ENCODE measurements at places on chromosomes 1 and 21.

- DNase-seq: no peak
Measured at GRCh38 chr1:90335558-90335957, 340.6 kb downstream of the ZNF326 start.

DNA sequence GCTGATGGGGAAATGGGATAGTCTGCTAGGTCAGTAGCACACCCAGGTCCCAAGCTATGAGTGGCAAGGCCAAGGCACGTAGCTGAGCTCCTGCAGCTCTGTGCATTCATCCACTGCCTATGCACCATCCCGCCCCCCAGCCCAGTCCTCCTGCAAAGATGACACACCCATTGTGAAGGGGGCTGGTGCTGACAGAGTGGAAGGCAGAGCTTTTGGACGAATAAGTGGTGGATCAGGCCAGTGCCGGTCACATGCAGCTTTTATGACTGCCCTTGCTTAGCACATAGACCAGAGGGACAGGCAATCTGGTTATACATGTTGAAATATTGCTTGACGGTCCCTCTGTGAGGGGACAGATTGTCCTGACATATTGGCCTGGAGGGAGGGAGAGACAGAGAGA, 494.3 kb downstream of the PTPRU start:
- DNase-seq: no peak

GRCh38 chr1:182244451-182244850, 147.1 kb downstream of the GLUL start:
- DNase-seq: no peak

GRCh38 chr1:200172311-200172710, 144.8 kb downstream of the NR5A2 start:
- DNase-seq: no peak

DNA sequence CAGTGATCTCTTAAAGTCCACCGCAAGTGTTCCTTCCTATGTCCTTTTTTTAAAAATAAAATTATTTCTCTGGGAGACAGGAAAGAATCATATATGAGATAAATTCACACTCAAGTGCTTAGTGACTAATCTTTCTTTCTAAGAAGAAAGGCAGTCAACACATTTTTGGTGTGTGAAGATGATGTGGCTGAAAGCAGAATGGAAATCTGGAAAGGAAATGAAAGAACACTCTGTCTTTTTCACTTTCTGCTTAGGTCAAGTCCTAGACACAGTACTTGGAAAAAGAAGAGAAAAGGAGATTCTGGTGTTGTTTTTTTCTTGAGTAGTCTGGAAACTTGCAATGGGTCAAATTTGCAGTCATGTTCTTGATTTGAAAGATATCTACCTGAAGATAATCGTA, 45.5 kb upstream of the PRRX1 start:
- DNase-seq: no peak

DNA sequence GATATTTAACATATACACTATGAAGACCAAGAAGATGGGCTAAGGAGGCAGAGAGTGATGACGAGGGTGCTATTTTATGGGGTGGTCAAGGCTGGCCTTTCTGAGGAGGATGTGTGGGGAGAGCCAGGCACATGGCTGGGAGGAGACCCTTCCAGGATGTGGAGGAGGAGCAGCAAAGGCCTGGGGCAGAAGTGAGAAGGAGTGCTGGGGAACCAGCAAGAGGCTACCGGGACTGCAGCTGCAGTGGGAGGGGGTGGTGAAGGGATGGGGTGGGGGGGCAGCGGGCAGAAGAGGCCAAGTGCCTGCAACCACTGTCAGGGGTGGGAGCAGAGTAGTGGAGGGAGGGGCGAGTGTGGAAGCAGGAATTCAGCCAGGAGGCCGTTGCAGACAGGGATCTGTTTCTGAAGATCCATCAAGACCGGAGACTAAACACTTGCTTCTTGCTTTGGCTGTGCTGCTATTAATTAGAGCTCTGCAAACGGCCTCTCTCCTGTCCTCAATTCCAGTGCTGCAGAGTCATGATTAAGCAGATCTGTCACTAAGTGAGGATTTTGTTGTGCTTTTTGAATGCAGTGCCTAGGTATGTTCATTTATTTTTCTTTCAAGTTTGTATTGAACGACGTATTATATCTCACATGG, 89.9 kb downstream of the IER5 start:
- no peak for DNase-seq

- DNase-seq: no peak
Measured at GRCh38 chr21:26124896-26125295, 45.7 kb downstream of the APP start.

GRCh38 chr1:20715406-20715805, 2.4 kb downstream of the KIF17 start:
- DNase-seq: no peak

- DNase-seq: no peak
Measured at GRCh38 chr1:42949312-42950115, 9.2 kb downstream of the SLC2A1 start.

GRCh38 chr1:61781151-61781550, 38.9 kb downstream of the PATJ start:
- DNase-seq: no peak

DNA sequence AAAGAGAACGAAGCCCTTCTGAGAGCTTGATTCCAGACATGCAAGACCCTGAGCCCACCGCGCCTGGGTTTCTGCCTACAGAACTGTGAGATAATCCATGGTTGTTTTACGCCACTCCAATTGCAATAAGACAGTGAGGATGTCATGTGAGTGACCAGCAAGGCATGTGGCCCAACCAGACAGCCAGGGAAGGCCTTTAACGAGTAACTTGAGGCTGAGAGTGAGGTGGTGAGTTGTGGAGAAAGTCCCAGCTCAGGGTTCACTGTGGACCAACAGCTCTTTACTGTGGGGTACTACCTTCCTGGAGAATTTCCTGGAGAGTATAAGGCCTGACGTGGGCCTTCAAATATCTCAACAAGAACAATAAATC, 153.9 kb downstream of the ETS2 start:
- DNase-seq: no peak

GRCh38 chr1:183778568-183779433, 26.1 kb upstream of the RGL1 start:
- no peak for DNase-seq

DNA sequence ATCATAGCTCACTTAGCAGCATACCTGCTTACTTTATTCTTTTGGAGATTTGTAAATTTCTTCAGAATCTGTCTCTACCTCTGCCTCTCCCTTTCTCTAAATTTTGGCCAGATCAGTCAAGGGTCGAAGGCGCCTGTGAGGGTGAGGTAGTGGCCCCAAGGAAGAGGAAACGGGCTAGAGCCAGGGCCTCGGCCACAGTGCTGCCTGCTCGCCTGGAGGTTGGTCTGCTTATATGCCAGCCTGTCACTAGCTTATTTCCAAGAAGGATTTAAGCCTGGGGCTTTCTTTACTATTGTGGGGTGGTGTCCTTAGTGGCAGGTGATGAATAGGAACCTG, 19.6 kb downstream of the PEX14 start:
- no peak for DNase-seq

GRCh38 chr1:155871390-155871789, 12.0 kb downstream of the SYT11 start:
- no peak for DNase-seq

DNA sequence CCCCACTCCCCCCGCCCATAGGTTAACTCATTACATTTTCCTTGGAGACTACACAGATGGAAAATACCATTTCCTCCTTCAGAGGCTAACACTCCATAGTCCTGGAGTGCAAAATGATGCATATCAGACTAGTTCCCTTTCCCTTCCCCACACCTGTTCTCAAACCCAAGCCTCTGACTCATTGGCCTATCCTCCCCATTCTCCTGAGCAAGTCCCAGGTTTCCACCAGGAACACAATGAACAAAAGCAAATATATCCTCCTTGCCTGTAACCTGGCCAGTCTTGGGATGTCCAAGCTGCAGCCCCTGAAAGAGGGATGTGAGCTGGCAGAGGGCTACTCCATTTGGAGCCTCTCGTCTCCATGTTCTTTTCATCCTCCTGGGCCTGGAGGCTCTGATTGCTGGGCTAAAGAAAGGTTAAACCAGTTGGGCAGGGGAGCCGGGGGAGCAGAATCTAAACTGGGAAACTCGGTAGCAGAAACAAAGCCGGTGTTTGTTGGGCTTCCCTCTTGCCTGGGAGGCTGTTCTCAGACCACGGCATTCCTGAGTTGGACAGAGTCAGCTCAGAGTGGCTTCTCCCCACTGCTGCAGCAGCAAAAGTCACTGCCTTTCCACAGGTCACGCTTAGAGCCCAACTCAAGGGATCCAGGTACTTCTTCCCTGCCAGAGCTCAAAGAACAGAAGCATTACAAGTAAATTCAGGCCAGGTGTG, 13.9 kb downstream of the SSR2 start:
- DNase-seq: no peak

DNA sequence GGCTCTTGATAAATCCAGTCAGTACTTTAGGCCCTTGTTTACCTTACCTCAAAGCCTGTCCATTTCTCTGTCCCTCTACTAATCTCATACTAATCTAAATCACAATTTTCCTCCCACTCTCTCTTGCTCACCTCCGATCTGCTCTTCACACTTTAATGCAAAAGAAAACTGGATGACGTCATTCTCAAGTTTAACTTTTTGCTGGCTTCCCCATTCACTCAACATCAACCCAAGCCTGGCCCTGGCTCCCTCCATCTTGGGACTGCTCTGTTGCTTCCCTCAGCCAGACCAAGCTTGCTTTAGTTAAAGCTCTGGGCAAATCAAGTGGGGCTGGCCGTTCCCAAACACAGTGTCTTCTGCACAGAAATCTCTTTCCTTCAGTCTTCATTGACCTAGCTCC, 29.7 kb downstream of the COA6 start:
- no peak for DNase-seq

DNA sequence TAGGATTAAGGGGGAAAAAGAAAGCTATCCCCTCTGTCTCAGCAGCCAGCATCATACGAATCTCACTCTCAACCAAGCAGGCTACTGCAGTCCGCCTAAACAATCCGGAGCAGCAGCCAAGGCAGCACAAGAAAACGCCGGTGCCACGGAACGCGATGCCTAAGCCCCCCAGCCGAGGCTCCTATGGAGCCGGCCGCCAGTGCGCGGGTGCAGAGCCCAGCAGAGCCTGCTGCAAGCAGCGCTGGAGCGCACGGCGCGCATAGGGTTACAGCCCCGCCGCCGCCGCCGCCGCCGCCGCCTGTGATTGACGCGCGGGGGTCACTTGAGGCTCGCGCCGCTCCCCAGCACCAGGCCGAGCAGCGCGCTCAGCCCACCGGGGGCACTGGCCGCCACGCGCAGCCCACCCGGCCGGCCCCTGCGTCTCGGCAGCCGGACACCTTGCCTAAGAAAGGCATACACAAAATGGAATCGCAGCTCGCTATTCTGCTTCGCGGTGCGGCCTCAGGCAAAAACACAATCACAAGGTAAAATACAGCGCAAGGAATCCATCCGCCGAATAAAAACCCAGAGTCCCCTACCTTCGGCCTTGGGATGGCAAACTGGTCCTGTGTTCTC, 780 bp downstream of the HIVEP3 start:
- no peak for DNase-seq

- no peak for DNase-seq
Measured at GRCh38 chr1:55437692-55438091, 222.5 kb upstream of the USP24 start.

GRCh38 chr1:152067150-152067549, 21.7 kb downstream of the TCHHL1 start:
- DNase-seq: no peak

- DNase-seq: no peak
Measured at GRCh38 chr1:112528076-112528475, 19.3 kb downstream of the WNT2B start.

- DNase-seq: no peak
Measured at GRCh38 chr1:156571261-156571852, 1.0 kb downstream of the IQGAP3 start.

GRCh38 chr1:208219659-208220282, 24.4 kb downstream of the PLXNA2 start:
- no peak for DNase-seq

- DNase-seq: no peak
Measured at GRCh38 chr1:185314411-185314810, 2.6 kb downstream of the IVNS1ABP start.

DNA sequence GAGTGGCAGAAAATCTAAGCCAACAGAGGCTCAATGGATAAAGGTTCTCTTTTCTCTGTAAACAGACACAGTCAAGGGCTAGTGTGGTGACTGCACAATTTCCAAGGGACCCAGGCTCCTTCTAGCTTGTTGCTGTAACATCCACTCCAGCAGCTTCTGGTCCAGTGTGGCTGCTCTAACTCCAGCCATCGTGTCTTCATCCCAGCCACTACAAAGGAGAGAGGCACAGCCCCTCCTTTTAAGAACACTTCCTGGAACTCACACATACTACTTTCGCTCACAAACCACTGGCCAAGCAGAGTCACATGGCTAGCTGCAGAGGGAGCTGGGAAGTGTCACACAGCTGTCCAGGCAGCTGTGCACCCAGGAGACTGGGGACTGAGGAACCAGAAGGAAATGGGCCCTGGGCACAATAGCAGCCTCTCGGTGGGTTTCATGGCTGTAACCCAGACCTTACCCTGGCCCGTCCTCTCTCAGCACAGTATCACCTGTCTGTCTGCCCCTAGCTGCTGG, 188.6 kb upstream of the VAMP3 start:
- DNase-seq: no peak

- DNase-seq: no peak
Measured at GRCh38 chr1:231779081-231779480, 152.5 kb downstream of the DISC1 start.

- DNase-seq: no peak
Measured at GRCh38 chr1:216416488-216416887, 6.8 kb downstream of the USH2A start.

DNA sequence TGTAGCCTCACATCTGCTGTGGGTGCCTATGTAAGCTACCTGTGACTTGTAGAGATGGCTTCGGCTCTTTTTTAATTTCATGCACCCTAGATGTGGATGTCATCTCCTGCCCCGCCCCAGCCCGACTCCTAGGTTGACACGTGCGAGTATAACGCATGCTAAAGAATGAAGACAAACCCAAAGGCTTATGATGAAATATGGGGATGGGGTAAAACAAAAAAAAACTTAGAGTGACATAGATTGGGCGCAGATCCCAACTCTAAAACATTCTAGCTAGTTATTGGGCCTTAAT, 613 bp upstream of the ERO1B start:
- no peak for DNase-seq

DNA sequence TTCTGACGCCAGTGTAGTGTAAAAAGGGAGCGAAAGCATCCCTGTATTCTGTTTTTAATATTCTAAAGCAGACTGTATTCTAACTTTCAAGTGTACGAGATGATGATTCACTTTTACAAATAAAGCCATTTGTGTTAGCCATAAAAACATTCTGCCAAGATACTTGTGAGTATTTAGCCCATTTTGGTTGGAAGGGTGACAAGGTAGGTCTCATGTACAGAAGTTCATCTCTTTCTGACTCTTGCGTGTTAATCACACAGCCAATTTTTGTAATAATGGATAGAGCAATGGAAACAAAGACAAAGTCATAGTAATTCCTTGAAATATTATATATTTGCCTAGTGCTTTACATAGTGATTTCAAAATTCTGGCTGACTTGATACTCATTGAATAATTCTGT, 125.3 kb upstream of the GREM2 start:
- DNase-seq: no peak

- no peak for DNase-seq
Measured at GRCh38 chr1:171180670-171181069, 4.4 kb upstream of the FMO2 start.

GRCh38 chr1:38848071-38848470, 11.5 kb downstream of the RRAGC start:
- no peak for DNase-seq

GRCh38 chr1:113201560-113201959, 128.6 kb downstream of the LRIG2 start:
- no peak for DNase-seq

GRCh38 chr1:26295194-26296138, 11.0 kb downstream of the UBXN11 start:
- DNase-seq: no peak

GRCh38 chr1:231986631-231987336, 360.2 kb downstream of the DISC1 start:
- no peak for DNase-seq

- no peak for DNase-seq
Measured at GRCh38 chr1:40658751-40659648, 6.5 kb downstream of the RIMS3 start.

Data from effector CD8-positive, alpha-beta T cell (primary cell).